ENCODE measurements at places on chromosomes 16 and 17.

GRCh38 chr16:21183995-21184394, 25.5 kb downstream of the LDAF1 start:
- no peak for DNase-seq

DNA sequence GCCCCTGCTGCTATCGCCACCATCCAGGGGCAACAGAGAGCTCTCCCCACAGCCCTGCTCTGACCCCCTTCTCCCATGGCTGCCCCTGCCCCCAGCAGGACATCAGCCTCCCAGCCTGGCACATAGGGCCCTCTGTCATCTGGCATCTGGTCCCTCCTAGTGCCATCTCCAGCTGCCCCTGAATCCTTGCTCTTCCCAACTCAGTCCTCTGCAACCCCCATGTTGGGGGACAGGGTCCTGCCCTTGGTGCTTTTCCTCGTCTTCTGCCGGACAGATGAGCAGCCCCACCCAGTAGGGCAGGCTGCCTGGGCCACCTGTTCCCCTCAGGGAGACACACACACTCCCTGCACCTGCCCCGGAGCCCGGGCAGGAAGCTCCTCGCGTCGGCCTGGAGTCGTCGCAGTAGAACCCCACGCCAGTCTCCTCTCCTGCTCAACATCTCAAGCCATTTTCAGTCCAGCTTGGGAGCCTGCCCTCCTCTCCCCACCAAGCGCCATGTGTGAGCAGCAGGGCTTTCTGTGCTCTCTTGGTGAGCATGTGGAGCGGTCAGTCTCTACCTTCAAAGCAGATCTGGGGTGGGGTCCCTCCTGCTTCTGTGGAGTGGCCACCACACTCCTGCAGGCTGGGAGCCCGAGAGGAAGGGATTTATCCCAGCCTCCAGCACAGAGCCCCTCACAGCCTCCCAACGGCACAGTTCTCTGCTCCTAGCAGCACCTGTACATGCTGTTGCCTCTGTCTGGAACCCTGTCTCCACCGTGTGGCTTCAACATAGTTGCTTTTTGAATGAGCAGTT, 28.2 kb downstream of the TNFRSF13B start:
- DNase-seq, result peak; percentile 88

DNA sequence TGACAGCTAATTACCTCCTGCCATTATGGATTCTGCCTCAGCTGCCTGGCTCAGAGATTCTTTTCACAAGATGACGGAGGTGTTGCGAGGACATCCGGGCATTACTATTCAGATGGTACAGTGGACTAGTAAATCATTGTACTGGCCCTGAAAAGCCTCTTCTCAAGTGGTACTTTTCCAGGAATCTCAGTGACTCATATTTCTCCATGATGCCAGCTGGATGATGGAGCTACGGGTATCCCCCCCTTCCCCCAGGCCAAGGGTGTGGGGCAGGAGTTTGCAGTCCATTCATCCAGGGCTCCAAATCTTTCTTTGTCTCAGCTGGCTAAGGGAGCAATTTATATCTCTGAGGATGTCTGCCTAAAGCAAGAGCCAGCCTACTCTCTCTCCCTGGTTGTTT, 107.7 kb upstream of the GPR139 start:
- peak; percentile 77 for DNase-seq

DNA sequence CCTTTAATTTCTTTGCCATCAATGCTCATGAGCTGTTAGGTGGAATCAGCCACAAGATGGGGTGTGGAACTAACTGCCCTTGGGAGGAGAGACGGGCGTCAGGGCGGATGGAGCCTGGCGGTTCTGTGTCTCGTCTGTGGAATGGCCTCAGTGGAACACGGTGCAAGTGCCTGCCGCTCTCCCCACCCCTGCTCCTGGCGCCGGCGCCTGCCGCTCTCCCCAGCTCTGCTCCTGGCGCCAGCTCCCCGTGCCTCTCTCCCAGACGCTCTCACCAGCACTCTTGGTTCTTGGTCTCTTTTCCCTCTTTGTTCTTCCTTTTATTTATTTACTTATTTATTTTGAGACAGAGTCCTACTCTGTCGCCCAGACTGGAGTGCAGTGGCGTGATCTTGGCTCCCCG, 13.2 kb upstream of the RPL13 start:
- no peak for DNase-seq

GRCh38 chr16:59886021-59886420, 1151.9 kb upstream of the GOT2 start:
- DNase-seq, result no peak

DNA sequence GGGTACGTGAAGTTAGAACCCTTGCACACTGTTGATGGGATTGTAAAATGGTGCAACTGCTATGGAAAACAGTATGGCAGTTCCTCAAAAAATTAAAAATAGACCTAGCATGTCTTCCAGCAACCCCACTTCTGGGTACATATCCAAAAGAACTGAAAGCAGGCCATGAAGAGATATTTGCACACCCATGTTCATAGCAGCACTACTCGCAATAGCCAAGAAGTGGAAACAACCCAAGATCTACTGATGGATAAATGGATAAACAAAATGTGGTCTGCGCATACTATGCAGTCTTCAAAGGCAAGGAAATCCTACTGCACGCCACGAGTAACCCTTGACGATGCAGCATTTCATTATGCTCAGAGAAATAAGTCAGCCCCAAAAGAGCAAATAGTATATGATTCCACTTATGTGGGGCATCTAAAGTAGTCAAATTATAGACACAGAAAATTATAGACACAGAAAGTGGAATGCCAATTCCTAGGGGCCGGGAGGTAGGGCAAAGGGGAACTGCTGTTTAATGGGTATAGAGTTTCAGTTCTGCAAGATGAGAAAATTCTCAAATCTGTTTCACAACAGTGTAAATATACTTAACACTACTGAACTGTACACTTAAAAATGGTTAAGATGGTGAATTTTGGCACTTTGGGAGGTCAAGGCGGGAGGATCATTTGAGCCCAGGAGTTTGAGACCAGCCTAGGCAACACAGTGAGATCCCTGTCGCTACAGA, 17.2 kb downstream of the CORO7 start:
- DNase-seq, result no peak

GRCh38 chr17:77695386-77695785, 263.1 kb upstream of the TNRC6C start:
- no peak for DNase-seq

GRCh38 chr17:4708436-4708835, 2.0 kb upstream of the ARRB2 start:
- DNase-seq, result peak; percentile 68

- DNase-seq, result peak; percentile 19
Observed at GRCh38 chr16:56688762-56689161, 6.5 kb downstream of the MT1X start.

DNA sequence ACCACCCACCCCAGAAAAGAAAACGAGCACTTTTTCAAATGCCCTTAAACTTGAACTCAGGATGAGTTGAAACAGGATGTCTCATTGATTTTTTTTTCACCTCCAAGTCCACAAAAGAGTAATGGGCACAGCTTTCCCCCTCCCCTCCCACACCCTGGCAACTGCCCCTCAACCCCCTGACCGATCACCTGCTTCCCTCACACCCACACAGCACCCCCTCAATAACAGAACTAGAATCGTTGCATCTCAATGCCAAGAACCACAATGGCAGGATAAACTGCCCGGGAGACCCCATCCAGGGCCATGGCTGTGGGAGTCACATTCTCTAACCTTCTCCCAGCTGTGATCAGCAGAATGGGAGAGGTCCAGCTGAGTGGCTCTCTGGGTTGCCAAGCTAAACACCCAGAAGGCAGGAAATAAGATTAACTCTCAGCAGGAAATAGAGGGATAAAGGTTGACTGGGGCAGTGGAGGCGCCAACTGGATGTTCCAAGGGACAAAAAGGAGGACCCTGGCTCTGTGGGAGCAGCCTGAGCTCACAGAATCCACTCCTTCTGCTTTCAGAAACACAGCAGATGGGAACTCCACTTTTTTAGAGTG, 128.0 kb upstream of the SDK2 start:
- DNase-seq, result no peak

- DNase-seq, result no peak
Observed at GRCh38 chr17:80359422-80360110, 55.4 kb upstream of the ENDOV start.

DNA sequence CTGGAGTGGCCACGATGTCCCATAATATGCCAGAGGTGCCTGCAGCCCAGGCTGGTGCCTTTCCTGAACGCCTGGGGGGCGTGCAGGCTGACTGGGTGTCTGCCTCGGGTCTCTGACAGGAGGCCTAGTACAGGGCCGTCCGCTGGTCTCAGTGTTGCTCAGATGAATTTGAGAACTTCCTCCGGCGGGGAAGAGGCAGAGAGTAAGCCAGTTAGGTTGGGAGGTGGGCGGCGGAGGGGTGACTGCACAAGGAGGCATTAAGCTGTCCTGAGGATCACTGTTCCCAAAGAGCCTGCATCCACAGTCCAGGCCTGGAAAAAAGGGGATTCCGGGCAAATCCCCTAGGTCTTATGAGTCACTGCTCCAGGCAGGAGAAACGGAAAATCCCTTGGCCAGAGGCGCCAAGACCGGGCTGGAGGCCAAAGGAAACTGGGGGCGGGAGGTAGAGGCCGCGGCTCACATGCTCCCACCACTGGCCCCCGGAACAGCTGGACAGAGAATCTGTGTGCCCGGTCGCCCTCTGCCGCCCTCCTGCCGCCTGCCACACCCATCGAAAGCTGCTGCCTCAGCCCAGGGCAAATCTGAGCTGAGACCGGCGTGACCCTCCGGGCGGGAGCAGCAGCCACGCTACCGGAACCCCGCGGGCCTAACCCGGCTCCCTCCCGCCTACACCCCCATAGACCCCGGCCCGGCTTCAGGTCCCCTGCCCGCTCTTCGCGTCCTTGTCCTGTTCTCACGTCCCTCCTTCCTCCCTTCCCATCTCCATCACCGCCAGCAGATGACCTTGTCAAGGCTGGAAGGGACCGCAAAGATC, 1.2 kb downstream of the TRIM47 start:
- DNase-seq, result peak; percentile 72

- DNase-seq, result no peak
Observed at GRCh38 chr17:3914312-3914670, 2.0 kb downstream of the P2RX1 start.

DNA sequence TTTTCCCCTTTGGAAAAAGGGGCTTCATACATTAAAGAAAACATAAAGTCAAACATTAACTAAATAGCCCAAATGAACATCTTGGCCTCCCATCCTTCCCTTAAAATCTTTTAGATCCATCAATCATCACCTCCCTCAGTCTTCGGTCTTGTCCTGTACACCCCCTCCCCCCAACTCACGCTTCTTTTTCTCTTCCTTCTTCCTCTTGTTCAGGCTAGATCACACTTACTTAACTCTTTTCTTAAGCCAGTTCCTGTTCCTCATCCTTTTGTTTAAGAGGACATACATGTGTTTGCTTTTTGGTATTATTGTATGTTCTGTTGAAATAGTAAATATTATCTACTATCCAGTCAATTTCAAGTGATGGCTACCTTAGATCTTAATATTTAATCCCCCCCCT, 5.5 kb downstream of the MFSD6L start:
- DNase-seq, result no peak

- no peak for DNase-seq
Observed at GRCh38 chr17:74737299-74738050, 419 bp downstream of the RAB37 start.

- DNase-seq, result no peak
Observed at GRCh38 chr17:35242158-35242804, 591 bp upstream of the SLFN5 start.

GRCh38 chr16:8831871-8832716, 34.5 kb downstream of the PMM2 start:
- DNase-seq, result no peak

DNA sequence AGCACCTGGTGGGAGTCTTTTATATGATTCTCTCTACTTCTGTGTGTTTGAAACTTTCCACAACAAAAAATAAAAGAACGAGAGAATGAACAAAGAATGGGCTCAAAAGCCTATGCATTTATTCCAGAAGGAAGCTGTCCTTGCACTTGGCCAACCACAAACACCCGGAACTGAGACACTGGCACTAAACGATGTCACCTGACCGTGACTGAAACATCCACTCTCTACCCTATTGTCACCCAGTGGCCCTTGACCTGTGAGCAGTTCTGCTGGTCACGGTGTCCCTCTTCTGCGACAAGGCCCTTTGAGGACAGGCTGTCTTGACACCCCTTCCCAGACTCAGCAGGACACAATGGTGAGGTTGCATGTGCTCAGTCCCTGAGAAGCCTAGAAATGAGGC, 56.6 kb downstream of the TEKT5 start:
- no peak for DNase-seq

GRCh38 chr16:83899272-83899897, 470 bp downstream of the MLYCD start:
- DNase-seq, result peak; percentile 49

DNA sequence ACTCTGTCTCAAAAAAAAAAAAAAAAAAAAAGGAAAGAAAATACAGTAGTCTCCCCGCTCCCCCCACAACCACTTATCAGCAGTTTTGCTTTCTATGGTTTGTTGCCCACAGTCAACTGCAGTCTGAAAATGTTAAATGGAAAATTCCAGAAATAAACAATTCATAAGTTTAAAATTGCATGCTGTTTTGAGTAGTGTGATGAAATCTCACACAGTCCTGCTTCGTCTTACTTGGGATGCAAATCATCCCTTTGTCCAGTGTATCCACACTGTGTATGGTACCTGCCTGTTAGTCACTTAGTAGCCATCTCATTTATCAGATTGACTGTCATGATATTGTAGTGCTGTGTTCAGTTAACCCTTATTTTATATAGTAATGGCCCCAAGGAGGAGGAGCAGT, 41.5 kb downstream of the NF1 start:
- no peak for DNase-seq

DNA sequence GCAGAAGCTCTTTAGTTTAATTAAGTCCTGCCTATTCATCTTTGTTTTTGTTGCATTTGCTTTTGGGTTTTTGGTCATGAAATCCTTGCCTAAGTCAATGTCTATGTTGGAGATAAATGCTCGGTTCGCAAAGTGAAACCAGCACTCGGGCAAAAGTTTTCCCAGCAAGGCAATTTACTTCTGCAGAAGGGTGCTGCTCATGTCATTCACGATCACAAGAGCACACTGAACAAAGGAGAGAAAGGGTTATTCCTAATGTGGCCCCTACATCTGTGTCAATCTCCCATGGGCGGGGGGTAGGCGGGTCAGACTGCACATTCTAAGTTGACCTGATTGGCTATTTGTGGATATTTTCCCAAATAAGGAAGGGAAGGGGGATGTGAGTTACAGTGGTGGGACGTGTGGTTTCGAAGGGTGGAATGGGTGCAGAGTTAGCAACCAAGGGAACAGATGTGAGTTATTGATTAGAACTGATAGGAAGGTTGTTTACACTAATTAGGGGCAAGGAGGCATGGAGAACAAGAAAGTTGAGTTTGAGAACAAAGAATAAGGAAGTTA, 23.0 kb downstream of the ATF7IP2 start:
- no peak for DNase-seq

DNA sequence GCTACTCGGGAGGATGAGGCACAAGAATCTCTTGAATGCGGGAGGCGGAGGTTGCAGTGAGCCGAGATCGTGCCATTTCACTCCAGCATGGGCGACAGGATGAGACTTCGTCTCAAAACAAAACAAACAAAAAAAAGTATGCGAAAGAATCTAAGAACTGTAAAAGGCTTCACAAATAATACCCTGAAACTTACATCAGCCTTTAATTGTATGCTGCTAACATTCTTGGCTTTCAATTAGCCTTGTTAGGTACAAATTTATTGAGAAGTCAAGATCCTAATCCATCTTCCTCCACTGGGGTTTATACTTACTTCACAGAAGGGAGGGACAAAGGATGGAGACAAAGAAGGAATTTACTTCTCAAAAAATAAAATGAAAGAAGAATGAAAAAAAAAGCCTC, 83.3 kb downstream of the SNX11 start:
- DNase-seq, result no peak

Data from SHP77 (cell line).